Activated naive CD8-positive, alpha-beta T cell treated with anti-CD3 and anti-CD28 coated beads, Interleukin-2, amount 50 U/mL, for 16 hours (primary cell): ENCODE measurements at places on chromosomes 3 and 15.
A peak's percentile ranks its signal among the peaks of the same experiment; 100 is the strongest.

DNA sequence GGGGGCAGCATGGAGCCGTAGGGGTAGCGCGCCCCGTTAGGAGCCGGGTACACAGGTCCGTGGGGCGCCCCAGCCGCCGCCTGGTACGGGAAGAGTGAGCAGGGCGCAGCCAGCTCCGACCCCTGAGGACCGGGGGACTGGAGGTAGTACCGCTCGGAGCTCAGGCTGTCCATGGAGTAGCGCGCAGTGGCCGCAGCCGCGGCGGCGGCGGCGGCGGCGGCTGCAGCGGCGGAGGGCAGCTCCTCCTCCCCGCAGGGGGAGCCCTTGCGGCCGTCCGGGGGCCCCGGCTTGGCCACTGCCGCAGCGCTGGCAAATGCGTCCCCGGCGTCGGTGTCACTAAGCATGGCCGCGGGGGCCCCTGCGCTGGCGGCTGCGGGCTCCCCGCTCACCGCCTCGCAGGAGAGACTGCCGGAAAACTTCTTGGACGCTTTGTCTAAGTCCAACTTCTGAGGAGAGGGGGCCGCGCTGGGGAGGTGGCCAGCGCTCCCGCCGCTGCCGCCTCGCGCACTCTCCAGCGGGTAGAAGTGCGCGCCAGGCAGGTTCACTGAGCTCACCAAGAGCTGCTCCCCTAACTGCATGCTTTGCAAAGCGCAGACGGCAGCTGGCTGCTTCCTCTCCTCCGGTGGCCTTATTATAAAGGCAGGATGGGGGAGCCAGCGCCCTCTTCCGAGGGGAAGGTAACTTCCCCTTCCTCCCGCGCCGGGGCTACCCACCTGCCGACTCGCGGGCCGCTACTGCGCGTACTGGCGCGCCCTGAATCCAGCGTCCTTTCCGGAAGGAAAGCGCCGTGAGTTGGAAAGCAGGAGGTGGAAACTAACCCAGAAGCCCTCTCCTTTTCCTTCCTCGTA lies at the start of gene EOMES:
TSS of gene EOMES (minus strand) at position 607 of the 848 bp plus-strand sequence. CDS start at position 578, 29 bp downstream.
- peak; percentile 67 for DNase-seq

DNA sequence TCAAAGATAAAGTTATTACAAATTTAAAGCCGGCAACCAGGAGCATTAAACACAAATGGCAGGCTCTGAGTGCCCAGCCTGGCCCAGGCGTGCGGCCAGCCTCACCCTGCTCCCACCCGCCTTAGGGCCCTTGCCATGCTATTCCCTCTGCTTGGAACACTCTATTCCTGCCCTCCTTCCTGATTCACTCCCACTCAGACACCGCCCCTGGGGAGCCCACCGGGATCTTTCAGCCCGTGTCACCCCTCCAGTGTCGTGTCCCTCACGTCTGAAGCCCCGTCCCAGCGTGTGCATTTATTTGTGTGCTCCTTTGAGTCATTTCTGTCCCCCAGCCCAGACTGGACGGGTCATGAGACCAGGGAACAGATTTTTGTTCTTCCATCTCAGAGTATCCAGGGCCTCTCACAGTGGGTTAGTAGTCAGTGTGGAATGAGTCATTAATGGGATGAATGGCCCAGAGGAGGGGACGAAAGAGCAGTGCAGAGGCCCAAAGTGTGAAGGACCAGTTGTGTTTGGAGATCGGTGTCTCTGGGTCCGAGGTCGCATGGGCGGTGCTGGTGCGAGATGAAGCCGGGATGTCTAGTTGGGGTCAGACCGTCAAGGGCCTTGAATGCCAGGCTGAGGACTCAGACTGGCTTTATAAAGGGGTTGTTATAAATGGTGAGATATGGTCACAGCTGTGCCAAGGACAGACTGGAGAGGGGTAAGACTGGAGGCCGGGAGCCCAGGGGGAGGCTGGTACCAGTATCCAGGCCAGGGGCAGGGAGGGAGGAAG lies 58.9 kb upstream of the SLC6A6 start:
- DNase-seq = no peak

DNA sequence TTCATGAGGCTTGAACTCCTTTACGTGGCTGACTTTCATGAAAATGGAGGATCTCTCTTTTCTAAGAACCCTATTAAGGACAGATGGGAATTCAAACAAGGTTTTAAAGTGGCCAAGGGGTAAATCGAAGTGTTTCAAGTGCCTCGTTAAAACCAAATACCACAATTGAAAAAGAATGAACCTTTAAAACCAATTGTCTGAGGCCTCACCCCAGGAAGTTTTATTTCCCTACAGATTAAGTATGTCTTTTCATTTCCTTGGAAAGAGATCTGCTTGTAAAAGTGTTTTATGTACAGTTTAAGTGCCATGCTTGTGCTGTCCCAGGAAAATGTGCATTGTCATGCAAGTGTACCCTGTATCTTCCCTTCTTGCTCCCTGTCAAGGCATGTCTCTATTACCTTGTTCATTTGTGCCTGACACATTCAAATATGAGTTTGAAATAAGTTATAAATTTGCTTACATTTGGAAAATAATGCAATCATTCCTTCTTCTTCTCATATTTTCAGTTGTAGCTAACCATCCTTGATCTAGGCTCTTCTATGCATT lies 138.7 kb downstream of the ZPLD1 start:
- no peak for DNase-seq

GRCh38 chr3:128873244-128874022 lies 6.0 kb upstream of the ACAD9 start:
- DNase-seq = no peak

DNA sequence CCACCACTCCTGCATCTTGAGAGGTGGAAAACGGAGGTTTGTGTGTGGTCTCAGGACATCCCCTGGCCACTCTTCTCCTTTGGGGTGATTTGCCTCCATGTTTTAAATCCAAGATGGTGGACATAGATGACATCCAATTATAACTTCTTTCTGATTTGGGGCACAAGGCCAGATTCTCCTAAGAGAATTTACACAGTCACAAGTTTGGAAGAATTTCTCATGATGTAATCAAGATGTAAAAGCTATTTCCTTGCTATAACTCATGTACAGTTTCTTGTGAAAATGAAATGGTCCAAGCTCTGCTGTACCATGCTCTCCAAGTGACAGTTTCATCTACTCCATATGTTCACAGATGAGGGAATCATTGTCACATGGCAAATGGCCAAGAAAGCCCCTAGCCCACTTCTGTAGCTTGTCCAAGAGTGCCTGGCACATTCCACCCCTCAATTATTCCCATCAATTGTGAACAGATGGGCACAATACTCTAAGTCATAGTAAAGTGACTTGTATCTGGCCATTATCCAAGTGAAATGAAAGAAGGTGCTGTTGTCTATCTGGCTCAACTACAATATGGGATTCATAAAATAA lies 134.6 kb upstream of the ROPN1 start:
- DNase-seq = no peak

GRCh38 chr3:175746308-175746707 lies 887.2 kb downstream of the NAALADL2 start:
- no peak for DNase-seq

GRCh38 chr3:45873638-45874037 lies 12.7 kb upstream of the CCR9 start:
- DNase-seq = no peak

GRCh38 chr3:181487236-181487978 lies 224.3 kb upstream of the SOX2 start:
- no peak for DNase-seq

DNA sequence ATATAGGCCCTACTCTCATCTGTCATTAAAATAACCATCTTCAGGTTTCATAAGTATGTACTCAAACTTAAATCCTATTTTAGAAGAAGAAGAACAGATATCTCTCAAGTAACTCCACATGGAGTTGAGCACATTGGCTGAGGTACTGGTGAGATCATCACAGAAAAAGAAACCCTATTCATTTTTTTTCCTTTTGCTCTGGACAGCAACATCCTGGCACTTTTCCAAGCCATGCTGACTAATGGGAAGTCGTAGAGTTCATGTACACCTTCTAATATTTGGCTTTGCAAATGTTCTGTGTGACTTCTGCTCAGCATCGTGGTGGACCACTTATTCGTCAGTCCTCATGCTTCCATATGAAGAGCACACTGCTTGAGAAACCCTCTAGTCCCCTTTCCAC lies 336.0 kb upstream of the KCNH8 start:
- DNase-seq = no peak

DNA sequence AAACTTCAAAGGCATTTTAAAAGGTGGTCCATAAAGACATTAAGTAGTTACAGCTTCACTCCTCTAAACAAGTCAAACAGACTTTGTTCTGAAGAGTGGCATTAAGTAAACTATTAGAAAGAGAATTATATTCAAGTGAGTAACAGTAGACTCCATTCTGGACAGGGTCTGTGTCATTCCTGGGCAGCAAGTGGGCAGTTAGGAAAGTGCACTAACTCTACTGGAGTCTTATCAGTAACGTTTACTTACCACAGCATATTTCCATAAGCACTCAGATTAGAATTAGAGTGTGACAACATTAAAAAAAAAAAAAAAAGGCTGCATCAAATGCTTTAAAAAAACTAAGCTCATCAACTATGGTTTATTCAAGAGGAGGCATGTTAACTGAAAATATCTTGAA lies 10.6 kb downstream of the UBR1 start:
- DNase-seq = no peak

GRCh38 chr15:39161096-39161495 lies 419.8 kb upstream of the THBS1 start:
- DNase-seq = no peak

- DNase-seq = no peak
Observed at GRCh38 chr15:42053010-42053409, 32.2 kb upstream of the PLA2G4E start.

DNA sequence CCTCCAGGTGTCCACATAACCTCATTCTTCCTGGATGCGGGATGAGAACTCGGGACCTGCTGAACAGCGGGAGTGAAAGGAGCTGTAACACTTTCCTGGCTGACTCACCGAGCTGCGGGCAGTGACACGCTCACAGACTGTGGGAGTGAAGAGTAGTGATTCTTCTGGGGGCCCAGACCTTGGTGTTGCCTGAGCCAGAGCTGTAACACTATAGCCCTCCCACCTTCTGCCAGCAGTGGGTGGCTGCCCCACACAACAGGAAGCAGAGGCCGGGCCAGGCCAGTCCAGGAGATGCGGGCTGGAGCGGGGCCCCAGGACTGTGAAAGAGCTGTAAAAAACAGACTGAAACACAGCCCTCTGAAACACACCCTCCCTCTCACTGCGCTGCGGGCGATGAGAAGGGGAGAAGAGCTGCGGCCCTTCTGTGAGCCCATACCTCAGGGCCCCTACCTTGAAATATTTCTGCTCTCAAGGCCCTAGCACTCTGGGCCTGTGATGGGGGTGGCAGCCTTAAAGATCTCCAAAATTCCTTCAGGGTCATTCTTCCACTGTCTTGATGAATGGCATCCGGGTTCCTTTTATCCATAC lies 464.0 kb upstream of the CCDC54 start:
- no peak for DNase-seq

GRCh38 chr3:195918176-195918575 lies 9.8 kb upstream of the TNK2 start:
- DNase-seq = no peak

DNA sequence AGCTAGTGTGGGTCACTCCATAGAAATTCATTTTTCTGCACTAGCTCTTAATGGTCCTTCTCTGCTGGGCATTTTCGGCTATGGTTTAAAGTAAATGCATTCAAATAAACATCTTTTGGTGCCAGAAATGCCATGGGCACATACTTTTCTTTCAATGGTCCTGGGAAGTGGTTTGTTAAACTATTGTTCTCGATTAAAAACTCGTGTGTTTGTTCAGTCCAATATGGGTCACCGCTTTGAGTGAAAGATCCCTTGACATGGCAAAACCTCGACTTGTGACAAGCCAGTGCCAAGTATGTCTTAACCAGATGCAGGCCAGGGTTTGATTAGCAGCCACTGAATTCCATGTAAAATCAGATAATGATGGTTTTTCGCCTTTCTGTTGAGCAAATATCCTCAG lies 331.9 kb upstream of the WNT5A start:
- DNase-seq = no peak

- DNase-seq = no peak
Observed at GRCh38 chr15:73225358-73226015, 143.3 kb downstream of the HCN4 start.

DNA sequence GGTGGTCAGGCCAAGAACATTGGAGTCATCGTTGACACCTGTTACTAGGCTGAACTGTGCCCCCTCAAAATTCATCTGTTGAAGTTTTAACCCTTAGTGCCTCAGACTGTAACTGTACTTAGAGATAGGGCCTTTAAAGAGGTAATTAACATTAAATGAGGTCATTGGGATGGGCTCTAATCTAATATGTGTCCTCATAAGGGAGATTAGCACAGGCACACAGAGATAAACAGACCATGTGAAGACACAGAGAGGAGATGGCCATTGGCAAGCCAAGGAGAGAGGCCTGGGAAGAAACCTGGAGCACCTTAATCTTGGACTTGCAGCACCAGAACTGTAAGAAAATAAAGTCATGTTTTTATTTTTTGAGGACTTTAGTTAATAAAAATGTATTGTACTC lies 59.6 kb downstream of the PLCL2 start:
- DNase-seq = no peak

- DNase-seq = no peak
Observed at GRCh38 chr3:10284496-10284895, 8.3 kb downstream of the GHRL start.

- DNase-seq = no peak
Observed at GRCh38 chr3:168974617-168975403, 688.7 kb downstream of the MECOM start.

DNA sequence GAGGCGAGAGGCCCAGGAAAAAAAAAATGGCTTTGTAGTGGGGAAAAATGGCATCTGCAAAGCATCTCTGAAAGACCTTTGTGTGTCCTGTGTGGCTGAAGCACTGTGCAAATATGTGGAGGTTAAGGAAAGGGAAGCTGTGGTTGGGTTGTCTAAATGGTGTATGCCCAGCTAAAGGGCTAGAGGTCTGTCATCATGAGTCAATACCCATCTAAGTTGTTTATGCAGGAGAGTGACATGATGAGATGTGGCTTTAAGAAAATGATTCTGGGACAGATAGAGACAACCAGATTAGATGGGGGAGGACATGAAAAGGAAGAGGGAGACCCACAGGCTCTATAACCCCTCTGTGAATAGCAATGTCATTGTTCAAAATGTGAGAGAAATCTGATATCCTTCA lies 280.7 kb downstream of the MFSD1 start:
- no peak for DNase-seq

DNA sequence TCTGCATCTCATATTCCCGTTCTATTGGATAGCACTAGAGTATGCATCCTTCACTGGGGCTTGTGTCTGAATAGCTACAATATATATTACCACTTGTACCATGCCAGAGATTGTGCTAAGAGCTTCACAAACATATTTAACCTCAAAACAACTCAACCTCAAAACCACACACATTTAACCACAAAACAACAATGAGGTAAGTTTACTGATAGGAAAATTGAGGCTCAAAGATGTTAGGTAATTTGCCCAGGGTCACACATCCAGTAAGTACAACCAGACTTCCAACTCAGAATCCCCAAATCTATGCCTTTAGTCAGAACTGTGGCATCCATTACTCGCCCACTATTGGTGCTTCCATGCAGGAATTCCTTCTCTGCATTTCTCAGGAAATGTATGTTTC lies 220.0 kb downstream of the FAM43A start:
- no peak for DNase-seq
